ENCODE measurements at places on chromosomes 2 and 18. TPM values are rescaled to one million over a fixed set of nuclear protein-coding genes. Genes with fewer than 3 reads are reported as not detected.

DNA sequence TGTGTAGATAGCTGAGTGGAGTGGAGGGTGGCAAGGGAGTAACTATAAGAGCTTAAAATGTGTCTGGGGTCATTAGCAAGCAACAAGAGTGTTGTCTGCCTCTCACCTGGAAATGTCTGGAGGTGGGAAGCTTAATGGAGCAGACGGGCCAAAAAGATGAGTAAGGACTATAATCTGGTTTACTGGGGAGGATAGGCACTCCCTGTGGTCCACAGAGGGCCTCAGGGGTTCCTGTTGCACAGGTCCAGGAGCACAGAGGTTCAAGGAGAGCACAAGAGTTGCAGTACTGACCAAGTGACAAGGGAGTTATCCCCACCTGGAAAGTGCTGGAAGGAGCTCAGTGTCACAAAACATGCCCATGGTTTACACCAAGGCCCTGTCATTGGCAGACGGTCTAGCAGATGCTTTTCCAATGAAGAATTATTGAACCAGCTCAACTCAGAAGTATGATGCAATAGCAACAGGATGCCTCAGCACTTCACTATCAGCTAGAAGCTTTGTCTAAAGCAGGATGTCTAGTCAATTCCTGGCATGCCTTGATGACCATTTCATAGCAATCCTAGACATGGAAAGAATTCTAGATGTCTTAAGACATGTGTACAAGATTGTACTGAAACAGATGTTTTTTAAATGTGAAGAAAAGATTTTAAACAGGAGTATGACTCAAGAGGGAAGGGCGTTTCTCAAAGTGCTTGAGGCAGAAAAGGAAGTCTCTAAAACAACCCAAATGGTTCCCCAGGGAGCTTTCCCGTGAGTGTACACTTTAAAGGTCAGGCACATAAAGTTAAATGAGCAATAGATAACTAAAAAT lies 62.9 kb upstream of the SERPINE2 start:
- DNase-seq: no peak

DNA sequence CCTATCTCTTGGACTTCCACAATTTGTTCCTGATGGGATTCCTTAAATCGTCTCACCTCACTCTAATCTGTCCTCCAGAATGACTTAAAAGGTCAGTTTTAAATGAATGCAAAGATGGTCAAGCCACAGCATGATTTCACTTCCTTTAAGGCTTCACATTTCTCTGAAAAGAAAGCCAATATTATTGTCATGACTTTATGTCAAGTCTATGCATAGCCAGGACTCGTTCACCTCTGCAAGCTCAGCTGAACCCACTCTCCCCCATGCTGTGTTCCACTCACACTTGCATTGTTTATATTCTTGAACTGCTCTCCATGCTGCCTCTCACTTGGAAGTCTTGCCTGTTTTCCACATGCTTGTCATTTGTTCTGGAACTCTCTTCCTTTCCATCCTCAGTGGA lies 298.4 kb upstream of the MMADHC start:
- DNase-seq: no peak

- no peak for DNase-seq
Observed at GRCh38 chr2:231984992-231985391, 23.5 kb downstream of the DIS3L2 start.

GRCh38 chr2:96763511-96764252 lies 3.0 kb downstream of the CNNM4 start:
- peak; percentile 36 for DNase-seq

GRCh38 chr18:37836071-37836970 lies 270.7 kb upstream of the CELF4 start:
- DNase-seq: no peak

DNA sequence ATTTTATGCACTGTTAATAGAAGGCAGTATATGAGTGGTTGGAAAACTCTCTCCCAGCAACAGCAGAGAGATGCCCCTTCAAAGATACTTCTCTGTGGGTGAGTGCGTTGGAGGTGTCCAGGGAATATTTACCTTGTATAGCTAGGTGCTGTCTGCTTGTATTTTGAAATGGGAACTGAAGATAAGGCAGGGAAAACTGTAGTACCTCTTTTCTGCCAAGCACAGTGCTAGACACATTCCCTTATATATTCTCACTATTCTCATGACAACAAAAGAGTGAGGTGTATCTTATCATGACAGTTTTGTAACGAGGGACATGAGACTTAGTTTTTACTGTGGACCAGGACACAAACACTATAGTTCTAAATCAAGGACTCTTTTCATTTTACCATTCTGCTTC lies 2.1 kb downstream of the TTC39C start:
- DNase-seq: no peak

GRCh38 chr2:120134263-120134662 lies 88.9 kb downstream of the TMEM185B start:
- no peak for DNase-seq

DNA sequence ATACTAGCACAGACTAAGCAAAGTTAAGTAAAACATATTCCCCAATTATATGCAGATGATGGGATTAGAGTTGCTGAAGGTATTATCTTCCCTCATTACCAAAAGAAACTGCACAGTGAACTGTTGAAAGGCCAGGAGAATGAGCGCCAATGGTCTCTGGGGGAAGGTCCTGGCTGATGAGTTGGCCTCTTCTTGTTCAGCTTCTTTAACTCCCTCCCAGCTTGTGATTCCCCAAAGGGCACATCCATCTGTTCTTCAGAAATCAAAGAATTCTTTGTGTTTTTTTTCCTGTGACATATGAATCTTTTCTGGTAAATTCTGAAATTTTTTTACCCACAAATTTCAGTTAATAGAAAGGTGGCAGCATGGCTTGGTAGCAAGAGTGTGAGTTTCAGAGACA lies 667.6 kb downstream of the CNTNAP5 start:
- DNase-seq: no peak

GRCh38 chr2:102442967-102443828 lies 20.2 kb downstream of the IL18RAP start:
- no peak for DNase-seq

DNA sequence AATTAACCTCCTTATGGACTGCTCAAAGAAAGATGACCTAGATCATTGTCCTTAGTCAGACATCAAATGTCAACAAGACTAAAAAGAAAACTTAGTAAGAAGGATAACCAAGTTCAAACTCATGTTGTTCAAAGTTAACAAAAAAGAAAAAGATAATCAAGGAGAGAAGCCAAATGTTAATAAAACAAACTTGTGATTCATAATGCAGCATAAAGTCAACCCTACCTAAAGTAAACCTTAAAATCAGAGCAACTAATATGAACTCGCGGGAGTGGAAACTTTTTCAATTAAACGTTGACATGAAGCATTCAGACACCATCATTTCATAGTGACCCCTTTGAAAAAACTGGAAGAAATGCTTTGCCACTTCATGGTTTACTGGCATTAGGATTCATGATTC lies 52.9 kb downstream of the DNER start:
- no peak for DNase-seq

DNA sequence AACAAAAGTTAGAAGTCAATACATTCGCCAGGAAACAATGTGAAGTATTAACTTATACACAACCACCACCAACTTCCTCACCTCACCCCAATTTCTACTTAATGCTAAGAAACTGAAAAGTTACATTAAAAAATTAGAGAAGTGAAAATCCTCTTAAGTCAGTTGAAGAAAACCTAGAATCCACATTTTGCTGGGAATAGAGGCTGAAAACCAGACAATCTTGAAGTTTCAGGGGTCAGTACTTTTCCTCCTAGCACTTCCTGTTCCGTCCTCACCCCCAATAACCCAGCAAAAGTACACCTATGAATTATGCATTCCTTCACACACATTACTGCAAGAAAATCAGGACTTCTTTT lies 6.3 kb downstream of the YES1 start:
- no peak for DNase-seq

DNA sequence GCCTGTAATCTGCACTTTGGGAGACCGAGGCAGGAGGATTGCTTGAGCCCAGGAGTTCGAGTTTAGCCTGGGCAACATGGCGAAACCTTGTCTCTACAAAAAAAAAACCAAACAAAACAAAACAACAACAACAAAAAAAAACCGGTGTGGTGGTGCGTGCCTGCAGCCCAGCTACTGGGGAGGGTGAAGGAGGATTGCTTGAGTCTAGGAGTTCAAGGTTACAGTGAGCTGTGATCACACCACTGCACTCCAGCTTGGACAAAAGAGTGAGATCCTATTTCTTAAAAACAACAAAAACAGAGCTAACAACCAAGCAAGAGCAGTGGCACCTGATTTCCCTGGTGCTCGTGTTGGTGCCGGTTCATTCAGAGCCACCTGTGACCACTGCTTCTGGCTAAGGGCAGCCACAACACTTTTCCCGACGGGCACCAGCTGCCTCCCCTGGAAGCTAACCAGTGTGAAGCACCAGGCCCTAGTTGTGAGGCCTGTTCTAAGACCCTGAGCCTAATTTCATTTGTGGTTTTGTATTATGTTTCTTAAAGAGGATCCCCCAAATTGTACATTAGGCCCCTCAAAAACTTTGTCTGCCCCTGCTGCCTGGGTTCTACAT lies 1.3 kb downstream of the AOX1 start:
- DNase-seq: no peak

DNA sequence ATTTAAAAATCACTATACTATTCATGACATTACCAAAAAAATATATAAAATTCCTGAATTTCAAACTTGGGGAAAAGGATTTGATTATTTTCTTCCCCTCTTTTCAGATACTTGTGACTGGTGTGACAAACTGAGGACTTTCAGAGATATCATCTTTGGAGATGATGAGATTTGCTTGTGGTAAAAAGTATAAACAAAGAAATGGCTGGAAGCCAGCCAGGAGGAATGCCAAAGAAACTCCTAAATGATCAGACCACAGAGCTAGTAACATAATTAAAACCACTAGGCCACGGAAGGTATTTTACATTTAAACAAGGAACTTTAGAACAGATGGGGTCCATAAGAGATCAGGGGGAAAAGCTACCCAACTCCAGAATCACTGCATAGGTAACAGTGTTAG lies 58.7 kb downstream of the PIGN start:
- DNase-seq: no peak

DNA sequence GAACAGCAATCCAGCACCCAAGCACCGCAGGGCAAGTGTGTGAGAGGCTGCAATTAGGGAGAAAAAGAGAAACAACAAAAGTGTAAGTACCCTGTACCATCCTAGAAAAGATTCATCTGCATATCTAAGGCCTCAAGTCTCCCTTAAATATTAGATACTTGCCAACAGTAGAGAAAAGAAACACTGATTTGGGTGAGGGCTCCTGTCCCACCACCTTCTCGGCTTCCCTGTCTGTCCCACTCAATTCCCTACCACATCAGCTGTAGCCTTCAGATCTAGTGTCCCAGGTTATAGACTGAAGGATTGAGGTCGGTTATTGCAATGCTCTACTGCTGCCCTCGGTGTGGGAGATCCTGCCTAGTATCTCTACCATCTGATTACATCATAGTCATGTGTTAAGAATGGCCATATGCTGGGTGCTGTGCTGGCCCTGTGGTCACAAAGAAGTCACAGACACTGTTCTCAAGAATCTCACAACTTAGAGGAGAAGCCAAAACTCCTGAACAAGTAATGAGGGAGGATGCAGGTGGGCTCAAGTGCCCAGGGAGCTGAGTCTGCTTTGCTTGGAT lies 2.5 kb downstream of the RAX start:
- no peak for DNase-seq

DNA sequence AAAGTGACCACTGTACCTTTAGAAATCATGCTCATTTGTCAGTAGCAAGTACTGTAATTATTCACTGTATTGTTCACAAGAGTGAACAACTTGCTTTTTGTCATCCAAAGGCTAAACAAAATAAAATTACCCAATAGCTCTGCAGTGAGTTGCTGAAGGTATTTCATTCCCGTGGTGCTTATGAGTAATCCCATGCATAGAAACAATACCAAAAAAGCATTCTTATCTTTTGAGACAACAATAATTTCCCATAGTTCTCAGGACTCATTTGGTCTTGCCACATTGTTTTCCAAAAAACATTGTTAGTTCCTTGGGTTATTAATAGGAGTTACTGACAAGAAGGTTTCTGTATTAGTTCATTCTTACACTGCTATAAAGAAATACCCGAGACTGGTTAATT lies 503.2 kb upstream of the FAM98A start:
- no peak for DNase-seq

- no peak for DNase-seq
Observed at GRCh38 chr2:148244593-148245292, 223.9 kb downstream of the MBD5 start.

GRCh38 chr2:138329591-138329990 lies 172.0 kb upstream of the SPOPL start:
- no peak for DNase-seq

DNA sequence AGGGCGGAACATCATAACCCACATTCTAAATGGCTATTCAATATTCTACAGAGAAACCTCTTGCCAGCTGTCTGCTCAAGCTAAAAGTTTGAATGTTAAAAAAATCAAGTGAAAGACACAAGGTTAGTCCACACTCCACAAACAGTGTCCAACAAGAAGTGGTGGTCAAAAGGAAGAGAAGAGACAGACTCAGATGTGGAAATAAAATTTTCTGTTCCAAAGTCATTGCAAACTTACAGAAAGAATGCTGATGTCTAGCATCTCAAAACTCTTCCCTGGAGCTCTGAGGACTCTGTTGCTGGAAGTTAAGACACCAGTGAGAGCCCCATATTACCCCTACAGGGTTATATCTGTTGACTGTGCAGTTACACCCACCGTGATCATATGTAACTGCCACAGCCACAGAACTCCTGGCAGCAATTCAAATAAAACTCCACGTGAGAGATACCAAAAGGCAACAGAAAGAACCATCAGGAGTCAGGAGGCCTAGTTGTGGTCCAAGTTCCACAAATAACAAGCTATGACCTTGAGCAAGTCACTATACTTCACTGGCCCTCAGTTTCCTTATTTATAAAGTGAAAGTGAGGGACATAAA lies 60.9 kb downstream of the AAK1 start:
- no peak for DNase-seq

- DNase-seq: no peak
Observed at GRCh38 chr2:231666171-231667095, 41.9 kb upstream of the PTMA start.

GPR17 gene
- not detected for total RNA-seq

ANKRD12 gene
- total RNA-seq: 107 TPM

GNAL gene
- not detected for total RNA-seq

ANKRD53 gene
- 0.28 TPM for total RNA-seq

COL4A4 gene
- not detected for total RNA-seq

PSMA8 gene
- 1.4 TPM for total RNA-seq

TCF4 gene
- total RNA-seq: 0.75 TPM

CABLES1 gene
- total RNA-seq: 1.2 TPM

VWC2L gene
- total RNA-seq: not detected

ATP6V1C2 gene
- not detected for total RNA-seq

PRKAG3 gene
- not detected for total RNA-seq

DSG4 gene
- total RNA-seq: not detected
